Tongue (tissue), 3 donors: ENCODE measurements at places on chromosomes 11 and 22.
A peak's percentile ranks its signal among the peaks of the same experiment; 100 is the strongest.

DNA sequence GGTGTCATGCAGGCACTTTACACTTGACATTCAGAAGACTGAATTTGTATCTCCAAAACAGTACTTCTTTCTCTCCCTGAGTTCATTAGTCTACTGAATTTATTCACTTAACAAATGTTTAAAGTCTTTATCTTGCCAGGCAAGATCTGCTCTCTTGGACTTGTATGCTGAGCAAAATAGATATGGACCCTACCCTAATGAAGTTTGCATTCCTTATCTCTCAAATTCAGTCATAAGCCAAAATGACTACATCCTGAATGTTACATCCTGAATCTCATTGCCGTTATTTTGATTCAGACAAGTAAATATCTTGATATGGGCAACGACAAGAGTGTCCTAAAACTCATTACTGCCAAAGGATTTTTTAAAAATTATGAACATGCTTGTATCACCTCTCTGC lies 29.7 kb downstream of the FAR1 start:
- DNase-seq = no peak

DNA sequence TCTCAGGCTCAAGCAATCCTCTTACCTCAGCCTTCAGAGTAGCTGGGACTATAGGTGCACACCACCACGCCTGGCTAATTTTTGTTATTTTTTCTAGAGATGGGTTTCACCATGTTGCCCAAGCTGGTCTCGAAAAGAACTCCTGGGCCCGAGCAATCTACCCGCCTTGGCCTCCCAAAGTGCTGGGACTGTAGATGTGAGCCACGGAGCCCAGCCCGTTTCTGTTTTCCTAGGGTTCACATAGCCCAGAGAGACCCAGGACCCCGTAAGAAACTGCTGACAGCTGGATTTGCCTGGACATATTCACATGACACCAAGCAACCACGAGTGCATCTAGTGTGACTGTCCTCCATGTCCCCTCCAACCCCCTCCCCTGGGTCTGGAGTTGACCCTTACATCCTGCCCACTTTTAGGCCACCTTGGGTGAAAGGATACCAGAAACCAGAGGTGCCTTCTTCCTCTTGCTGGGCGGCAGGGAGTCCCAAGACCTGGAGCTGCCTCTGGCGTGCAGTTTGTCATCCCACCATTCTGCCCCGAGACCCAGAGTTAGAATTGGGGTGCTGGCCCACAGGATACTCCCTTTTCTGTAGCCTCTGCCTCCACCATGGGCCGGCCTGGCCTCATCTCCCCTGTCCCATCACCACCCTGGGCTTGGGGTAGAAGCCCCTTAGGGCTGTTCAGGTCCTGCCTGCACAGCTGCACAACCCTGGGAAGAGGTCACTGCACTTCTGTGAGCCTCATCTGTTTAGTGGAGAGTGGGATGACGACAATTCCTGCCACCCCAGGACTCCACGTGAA lies 3.7 kb upstream of the RIN1 start:
- DNase-seq = no peak

GRCh38 chr11:9179141-9179540 lies 86.0 kb downstream of the DENND5A start:
- no peak for DNase-seq

DNA sequence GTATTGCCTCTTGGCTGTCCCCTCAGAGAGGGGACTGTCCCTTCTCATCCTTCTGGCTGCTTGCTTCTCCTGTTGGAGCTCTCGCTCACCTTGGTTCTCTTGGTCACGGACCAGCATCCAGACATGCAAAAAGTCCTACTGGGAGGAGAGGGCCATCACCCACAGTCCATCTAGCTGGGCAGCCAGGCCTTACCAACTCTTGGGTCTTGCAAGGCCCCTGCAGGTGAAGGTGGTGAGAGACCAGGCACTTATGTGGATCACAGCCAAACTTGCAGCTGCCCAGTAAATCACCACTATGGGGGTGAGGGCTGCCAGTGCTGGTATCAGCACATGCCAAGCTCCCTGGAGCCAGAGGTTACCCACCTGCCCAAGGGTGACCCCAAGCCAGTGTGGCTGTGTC lies 36.3 kb downstream of the KCNQ1OT1 start:
- DNase-seq = no peak

- no peak for DNase-seq
Observed at GRCh38 chr11:40140560-40140959, 1318.9 kb downstream of the LRRC4C start.

- DNase-seq = no peak
Observed at GRCh38 chr11:111153194-111153593, 92.3 kb upstream of the POU2AF2 start.

DNA sequence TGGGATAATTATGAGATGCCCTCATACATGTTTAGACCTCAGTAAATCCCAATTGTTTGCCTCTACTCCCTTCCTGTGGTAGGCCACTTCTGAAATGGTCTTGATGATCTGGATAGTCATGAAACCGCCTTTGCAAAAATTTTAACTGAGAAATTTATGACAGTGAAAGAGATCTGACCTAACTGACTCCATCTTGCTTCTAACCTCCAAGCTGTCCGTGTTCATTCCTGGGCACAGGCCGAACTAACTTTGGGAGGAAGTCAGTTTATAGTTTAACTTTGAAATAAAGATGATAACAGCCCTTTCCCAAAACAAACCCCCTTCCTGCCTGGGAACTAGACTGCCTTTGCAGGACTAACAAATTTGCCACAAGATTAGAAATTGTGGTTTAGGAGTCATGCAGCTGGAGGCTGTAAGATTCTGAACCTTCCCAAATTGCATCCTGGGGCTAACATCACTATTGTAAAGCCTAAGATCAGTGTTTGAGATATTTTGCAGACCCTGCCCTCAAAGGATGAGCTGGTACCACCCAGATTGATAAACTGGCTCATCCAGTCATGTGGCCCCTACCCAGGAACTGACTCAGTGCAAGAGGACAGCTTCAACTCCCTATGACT lies 19.9 kb upstream of the CTR9 start:
- DNase-seq = no peak

DNA sequence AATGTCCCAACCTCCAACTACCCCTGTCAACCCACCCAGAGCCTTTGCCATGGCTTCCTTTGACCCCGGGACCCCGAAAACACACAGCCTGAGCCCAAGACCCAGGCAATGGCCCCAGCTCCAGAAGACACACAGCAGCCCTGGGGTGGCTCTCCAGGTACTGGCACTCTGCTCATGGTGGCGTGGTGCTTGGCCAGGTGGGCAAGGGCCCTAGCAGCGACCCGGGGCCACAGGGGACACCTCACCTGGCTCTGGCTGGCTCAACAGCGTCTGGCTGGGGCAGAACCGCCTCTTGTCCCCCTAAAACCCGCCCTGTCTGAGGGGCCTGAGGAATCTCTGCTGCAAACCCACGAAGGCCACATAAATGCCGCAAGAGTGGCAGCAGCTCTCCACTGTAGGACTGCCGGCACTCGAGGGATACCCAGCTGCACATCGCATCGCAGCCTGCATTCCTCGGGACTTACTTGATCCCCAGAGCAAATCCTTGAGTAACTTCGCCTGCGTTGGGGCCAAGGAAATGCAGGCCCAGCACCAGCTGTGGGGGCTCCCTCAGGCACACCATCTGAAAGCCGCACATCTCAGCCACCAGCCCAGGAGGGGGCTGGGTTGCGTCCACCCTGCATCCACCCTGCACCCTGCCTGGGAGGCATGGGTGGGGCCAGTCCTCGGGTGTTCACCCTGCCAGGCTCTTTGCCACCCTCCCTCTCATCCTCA lies 23.1 kb upstream of the GNB1L start:
- DNase-seq = peak; percentile 82

- DNase-seq = no peak
Observed at GRCh38 chr11:88523386-88524071, 186.0 kb upstream of the CTSC start.

GRCh38 chr11:70372076-70372475 lies 26.3 kb upstream of the CTTN start:
- no peak for DNase-seq

DNA sequence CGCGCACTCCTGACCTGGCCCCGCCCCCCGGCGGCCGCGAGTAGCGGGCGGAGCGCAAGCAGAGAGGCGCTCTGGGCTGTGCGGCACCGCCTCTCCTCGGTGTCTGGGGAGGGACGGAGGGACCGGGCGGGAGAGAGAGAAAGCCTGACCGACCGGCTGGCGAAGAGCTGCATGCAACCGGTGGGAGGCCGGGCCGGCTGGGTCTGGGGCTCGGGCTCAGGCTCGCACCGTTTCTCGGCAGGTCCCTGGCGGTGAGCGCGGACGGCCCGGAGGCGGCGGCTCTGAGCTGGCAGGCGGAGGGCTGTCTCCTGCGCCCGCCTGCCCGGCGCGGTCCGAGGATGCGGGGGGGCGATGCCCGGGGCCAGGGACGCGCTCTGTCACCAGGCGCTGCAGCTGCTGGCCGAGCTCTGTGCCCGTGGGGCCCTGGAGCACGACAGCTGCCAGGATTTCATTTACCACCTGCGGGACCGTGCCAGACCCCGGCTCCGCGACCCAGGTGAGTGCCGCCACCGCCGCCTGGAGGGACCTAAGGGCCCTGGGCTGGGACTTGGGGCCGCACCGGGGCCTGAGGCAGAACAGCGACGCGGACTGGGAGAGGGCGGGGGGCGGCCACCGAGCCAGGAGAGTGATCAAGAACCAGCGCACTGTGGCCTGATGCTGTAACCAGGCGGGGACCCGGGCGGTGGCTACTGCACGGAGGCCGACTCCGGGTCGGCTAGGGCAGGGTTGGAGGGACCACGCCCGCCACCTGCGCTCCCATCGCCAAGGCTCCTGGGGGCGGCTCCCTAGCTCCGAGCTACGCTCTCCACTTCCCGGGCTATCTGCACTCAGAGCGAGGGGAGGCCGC lies at the start of gene SYT9:
Gene SYT9 (plus strand): TSS at position 69 of the 847 bp plus-strand sequence. CDS start 283 bp downstream, at position 352.
- DNase-seq = peak; percentile 58

DNA sequence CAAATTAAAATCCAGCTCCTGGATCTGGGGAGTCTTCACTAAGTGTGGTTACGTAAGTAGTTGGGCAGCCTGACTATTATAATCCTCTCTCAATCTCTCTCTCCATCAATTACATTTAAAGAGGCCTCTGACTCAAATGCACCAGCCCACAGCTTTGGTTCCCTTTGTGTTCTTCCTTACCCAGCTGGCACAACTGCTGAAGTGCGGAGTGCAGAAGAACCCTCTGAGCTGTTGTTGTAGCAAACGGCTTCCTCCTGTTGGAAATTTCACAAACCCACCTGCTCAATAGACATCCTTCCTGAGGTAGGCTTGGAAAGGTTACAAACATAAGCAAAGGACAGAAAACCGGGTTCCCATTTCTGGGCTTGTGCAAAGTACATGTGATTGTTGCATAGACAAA lies 17.0 kb upstream of the SORL1 start:
- no peak for DNase-seq

DNA sequence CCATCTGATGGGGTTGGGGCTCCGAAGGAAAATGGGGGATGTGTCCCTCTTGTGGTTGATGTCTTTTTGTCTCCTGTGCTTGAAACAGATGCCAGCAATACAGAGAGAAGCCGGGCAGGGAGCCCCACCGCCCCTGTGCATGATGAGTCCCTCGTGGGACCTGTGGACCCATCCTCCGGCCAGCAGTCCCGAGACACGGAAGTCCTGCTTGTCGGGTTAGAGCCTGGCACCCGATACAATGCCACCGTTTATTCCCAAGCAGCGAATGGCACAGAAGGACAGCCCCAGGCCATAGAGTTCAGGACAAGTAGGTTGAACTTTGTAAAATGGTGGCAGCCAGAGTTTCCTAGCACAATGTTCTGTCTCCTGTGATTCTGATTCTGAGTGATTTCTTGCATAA lies 91.7 kb upstream of the OR4B1 start:
- no peak for DNase-seq

DNA sequence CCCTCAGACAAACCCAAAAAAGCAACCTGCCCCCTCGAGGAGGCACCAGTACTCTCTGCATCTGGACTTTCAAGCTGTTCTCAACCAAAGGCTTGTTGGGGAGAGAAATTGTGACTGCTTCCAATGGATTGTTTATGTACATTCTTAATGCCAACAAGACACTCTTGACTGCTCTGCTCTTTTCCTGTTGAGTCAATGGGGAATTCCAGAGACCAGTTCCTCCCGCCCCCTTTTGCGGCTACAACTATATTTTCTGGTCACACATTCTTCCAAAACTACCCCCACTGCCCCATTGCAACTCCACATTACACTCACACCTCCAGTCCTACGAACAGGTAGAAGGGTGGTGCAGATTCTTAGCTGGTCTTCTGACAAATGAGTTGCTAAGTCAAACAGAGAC lies 187.0 kb downstream of the DSCAML1 start:
- no peak for DNase-seq

DNA sequence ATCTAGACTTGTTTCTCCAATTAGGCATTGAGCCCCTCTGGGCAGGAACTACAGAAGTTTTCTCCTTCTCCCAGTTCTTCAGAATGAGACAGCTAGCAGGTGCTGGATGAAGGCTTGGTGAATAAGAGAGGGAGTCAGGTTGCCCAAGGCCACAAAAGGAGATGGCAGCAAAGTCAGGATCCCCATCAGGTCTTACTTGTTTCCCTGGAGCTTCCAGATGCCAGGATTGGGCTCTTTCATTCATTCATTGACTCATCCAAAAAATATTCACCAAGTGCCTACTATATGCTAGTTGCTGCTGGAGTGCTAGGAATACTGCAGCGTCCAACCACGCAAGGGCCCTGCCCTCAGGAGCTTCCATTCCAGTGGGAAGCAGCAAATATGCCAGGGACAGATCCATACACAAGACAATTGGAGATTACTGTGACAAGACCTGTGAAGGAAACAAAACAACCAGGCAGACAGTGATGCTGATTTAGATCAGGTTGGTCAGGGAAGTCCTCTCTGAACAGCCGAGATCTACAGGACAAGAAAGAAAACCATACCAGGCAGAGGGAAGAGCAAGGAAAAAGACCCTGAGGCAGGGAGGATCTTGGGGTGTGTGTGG lies 24.6 kb upstream of the LMO1 start:
- DNase-seq = no peak

DNA sequence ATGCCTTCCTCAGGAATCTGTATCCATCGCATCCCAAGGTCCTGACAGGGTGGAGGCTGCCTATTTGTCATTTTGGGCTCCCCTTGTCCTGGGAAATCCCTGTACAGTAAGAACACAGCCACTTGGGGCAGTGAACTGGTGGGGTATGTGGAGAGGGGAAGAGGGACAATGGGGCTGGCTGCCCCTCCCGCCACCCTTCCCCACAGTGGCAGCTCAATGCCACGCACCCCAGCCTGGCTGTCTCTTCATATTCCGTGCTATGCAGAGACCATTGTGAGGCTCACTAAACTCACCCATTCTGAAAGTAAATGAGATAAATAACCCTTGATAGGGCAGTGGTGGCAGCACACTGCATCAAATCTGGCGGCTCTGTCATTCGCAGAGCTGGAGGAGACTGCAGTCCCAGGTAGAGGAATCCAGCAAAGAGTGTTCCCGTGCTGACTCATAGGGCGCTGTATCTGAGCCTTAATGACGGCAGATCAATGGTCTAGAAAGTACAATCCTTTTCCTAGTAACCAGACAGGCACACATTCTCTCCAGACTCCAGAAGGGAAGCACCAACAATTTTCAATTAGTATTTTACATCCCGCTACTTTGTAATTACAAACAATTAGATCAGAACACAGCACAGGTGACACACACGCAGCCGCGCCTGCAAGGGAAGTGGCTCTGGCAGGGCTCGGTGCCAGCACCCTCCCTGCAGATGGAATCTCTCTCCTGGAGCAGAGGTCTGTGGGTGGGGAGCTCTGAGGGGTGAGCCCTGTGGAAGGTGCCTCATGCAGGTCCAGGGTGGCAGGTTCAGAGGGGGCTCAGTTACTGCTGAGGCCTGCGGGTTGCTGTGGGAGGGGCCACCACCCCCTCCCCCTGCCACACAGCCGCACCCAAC lies 167.9 kb upstream of the B3GAT1 start:
- no peak for DNase-seq
